Thoracic aorta (tissue), 2 donors: ENCODE measurements at places on chromosomes 3 and 15. TPM values are rescaled to one million over a fixed set of nuclear protein-coding genes. Genes with fewer than 3 reads are reported as not detected.

Gene BNC1
- total RNA-seq = 1.2 TPM

DNA sequence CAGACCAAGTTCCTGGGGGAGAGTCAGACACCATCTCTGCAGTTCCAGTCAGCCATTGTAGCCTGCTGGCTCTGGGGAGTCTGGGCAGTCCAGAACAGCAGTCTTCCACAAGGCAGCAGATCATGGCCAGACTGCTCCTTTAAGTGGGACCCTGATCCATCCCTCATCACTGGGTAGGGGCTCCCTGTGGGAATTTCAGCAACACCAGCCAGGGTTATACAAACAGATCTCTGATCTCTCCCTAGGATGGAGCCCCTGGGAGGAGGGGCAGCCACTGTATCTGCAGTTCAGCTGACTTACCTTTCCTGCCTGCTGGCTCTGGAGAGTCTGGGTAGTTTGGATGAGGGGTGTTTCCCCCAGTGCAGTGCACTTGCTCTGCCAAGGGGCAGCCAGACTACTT, 42.1 kb upstream of the UNC13C start:
- DNase-seq = no peak

GRCh38 chr15:71274448-71274798, 159.2 kb downstream of the THSD4 start:
- DNase-seq = no peak

Gene LRRC31
- not detected for total RNA-seq

- no peak for DNase-seq
Measured at GRCh38 chr3:171842864-171843518, at the start of gene TMEM212. TSS of gene TMEM212 (plus strand) at chr3:171843349. CDS start at chr3:171843384, 35 bp downstream.

- peak; percentile 72 for DNase-seq
Measured at GRCh38 chr3:124558991-124559845, 171.0 kb upstream of the UMPS start.

- DNase-seq = no peak
Measured at GRCh38 chr15:77649610-77650009, 16.9 kb upstream of the LINGO1 start.

DNA sequence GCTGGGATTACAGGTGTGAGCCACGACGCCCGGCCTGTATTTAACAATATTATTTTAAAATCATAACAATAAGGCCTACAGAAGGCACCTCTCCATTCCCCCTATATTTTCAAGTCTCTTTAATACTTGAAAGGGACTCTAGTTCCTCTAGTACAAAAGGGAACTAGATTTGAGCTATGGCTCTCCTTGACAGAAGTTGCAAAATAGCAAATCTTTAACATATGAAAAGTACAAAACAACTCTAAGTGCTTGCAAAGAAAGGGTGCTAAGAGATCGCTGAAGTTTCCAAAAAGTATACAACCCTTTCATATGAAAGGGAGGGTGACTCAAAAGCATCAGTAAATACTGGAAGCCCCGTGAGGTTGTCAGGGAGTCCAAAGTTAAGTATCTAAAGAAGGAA, 23.8 kb downstream of the AP3S2 start:
- no peak for DNase-seq

Gene TF
- total RNA-seq = 2.2 TPM

DNA sequence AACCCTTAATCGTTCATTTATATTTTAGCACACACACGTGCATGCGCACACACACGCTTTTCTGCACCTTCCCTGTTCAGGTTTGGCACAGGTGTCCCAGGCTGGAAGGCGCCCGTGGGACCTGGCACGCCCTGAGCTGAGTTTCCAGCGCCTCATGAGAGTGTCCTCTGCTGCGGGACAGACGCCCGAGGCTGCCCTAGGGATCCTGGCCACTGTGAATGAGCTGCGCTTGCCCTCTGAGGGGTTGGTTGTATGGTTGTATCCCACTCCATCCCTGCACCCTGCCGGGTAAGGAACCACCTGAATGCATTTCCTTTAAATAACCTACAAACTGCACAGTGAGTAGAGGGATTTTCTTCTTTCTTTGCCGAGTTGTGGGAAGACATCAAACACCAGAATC, 12.2 kb upstream of the MEX3B start:
- DNase-seq = no peak

Gene SLC9C1
- total RNA-seq = not detected
